B cell (primary cell): ENCODE measurements at places on chromosomes 4 and X.

DNA sequence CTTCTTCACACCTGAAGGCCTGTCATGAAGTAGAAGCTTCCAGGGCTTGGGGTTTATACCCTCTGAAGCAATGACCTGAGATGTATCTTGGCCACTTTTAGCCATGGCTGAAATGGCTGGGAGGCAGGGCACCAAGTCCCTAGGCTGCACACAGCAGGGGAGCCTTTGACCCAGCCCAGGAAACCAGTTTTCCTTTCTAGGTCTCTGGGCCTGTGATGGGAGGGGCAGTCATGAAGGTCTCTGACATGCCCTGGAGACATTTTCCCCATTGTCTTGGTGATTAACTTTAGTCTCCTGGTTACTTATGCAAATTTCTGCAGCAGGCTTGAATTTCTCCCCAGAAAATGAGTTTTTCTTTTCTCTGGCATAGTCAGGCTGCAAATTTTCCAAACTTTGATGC lies 511.0 kb upstream of the KLHL4 start:
- H3K27ac ChIP-seq = no peak overlapping the region
- no peaks in the 10 kb centered on the region for H3K4me1 ChIP-seq
- no peak overlapping the region for H3K4me3 ChIP-seq
- DNase-seq = no peak

- H3K36me3 ChIP-seq = no peaks in the 10 kb centered on the region
- no peak overlapping the region for H3K27ac ChIP-seq
- DNase-seq = no peak
- H3K4me1 ChIP-seq = no peaks in the 10 kb centered on the region
These were observed 483.7 kb upstream of the FTHL17 start for GRCh38 chrX:31555506-31555905.

DNA sequence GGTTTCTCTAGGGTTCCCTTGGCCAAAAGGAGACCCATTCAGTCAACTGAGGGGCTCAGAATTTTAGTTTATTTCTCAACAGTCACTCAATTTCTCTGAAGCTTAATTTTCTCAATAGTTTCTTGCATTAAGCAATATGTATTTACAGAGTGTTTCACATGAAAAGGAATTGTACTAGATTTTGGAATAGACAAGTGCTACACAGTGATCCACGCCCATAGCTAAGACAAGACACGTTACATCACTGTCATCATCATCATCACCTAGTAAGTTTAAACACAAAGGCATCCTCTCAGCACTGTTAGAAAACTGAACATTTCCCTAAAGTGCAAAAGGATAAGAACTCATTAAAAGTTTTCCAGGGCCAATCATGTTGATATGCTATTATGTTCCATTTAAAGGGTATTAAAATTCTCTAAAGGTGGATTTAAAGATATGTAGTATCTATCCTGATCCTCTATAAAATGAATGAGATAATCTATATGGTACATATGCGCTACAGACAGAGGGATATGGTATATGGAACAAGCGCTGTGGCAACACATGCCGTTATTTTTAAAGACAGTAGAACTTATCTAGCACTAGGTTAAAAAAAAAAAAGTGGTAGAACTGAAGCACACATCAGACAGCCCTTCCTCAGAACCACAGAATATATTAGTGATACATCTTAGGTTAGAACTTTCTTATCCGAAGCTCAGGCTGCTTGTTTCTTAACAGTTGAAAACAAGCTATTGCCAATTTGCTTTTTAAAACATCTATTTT lies 12.1 kb downstream of the PPA2 start:
- peaks cover 13% of the 10 kb centered on the region for H3K36me3 ChIP-seq
- no peaks in the 10 kb centered on the region for H3K4me1 ChIP-seq
- DNase-seq = no peak
- no peaks in the 10 kb centered on the region for H3K27me3 ChIP-seq

DNA sequence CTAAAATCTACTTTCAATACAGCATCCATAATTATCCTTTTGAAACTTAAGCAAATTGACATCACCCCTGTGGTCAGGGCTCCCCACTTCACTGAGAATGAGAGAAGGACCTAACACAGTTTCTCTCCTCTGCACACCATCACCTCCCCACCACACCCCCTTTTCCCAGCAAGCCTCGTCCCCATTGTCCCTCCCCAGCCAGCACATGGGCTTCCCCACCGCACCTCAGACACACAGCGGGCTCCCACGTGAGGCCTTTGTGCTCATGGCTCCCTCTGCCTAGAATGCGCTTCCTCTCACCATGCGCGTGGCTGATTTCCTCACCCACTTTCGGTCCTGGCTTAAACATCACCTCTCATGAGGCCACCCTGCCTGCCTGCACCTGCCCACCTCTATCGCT lies 639.0 kb upstream of the FRG1 start:
- no peak overlapping the region for H3K27ac ChIP-seq
- DNase-seq = no peak
- H3K4me1 ChIP-seq = no peaks in the 10 kb centered on the region
- H3K27me3 ChIP-seq = no peaks in the 10 kb centered on the region
- no peak overlapping the region for H3K4me3 ChIP-seq
